ENCODE measurements at places on chromosomes 4 and X.

DNA sequence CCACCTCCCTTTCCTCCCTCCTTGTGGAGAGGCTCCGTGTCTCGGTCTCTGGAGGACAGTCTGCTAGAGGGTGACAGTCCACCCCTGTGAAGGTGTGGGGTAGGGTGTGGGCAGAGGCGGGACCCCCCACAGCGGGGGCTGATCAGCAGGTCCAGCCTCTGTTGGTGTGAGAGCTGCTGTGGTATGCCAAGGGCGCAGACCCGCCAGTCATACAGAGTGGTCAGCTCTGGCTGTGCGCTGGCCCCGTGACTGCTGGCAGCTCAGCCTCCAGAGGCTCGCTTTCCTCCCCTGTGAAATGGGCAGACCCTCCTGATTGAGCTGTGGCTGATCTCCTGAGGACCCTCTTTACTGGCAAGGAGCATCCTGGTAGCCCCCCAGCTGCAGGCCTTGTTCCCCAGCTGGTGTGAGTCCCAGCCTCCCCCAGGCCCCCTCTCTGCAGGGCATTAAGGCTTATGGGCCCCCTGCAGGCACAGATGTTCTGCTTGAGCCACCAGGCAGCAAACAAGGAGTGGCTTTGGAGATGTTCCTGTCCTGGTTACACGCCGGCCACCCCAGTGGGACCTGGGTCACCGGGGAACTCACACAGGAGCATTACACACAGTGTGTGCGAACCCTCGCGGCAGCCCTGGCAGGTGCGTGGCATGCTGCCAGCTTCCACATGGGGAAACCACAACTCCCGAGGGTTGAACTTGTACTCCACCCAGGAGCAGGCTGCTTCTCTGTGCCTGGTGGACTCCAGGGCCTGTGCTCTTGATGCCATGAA lies 76.8 kb downstream of the PPP2R2C start:
- no peak for DNase-seq

GRCh38 chrX:1486749-1487361 lies 34.1 kb upstream of the ASMTL start:
- no peak for DNase-seq

GRCh38 chr4:35511851-35512250 lies 732.5 kb downstream of the ARAP2 start:
- DNase-seq, result no peak

DNA sequence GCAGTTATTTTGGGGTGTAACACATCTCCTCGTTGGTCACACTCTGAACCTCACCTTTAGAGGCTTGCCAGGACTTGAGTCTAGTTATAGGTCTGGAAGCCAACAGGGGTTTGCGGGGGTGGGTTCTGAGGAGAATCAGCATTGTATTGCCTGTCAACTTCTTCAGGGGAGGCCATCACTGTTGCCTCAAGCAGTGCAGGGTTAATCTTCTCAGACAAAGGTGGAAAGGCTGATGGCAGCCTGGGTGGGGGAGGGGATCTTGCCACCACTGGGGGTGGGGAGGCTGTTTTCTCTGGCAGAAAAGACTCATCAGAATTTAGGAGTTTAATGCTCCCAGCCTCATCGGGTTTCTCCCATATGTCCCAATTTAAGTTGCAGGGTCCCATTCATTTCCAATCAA lies 387.8 kb downstream of the PRR32 start:
- DNase-seq, result no peak

GRCh38 chrX:35442421-35442820 lies 355.7 kb upstream of the MAGEB16 start:
- DNase-seq, result no peak

- DNase-seq, result no peak
Measured at GRCh38 chr4:124433500-124433899, 279.0 kb downstream of the ANKRD50 start.

- no peak for DNase-seq
Measured at GRCh38 chr4:114366368-114366767, 232.2 kb upstream of the UGT8 start.

GRCh38 chr4:81136161-81136905 lies 78.7 kb downstream of the PRKG2 start:
- DNase-seq, result no peak

DNA sequence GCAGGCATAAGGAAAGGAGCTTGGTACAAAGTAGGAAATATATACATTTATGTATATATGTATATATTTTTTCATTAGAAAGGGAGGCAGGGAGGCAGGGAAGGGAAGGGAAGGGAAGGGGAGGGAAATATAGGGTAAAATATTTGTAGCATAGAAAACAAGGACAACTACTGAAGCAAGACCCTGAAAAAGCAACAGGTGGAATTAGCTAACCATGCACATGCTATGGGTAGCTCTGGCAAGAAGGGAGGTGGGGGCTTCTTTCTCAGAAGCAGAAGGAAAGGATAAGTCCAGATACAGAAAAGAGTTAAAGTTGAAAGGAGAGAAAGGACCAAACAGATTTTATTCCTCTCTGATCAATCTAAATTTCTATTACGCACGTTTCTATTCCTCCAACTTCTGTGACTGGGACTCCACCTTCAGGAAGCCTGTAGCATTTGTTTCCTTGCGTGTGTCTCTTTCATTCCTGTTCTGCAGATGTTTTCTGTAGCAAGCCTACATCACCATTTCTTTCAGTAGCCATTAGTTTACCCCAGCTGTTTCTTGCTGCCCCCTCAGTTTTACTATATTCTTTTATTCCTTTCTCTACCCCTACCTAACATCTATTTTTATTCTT lies 82.9 kb downstream of the OR13H1 start:
- DNase-seq, result no peak

DNA sequence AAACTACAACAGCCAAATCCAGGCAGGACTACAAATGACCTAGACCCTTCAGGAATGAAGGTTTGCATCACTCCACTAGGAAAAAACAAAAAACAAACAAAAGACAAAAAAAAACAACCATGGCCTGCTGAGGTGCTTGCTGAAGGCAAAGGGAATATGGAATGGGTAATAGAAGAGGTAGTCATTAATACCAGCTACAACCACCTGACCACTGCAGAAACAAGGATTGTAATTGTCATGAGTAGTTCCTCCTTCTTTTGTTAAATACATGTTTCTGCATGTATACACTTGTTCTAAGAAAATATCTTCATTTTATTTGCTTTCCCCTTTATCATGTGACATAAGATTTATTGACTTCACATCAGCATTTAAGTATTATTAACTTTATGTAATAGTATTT lies 409.8 kb upstream of the GRID2 start:
- no peak for DNase-seq

DNA sequence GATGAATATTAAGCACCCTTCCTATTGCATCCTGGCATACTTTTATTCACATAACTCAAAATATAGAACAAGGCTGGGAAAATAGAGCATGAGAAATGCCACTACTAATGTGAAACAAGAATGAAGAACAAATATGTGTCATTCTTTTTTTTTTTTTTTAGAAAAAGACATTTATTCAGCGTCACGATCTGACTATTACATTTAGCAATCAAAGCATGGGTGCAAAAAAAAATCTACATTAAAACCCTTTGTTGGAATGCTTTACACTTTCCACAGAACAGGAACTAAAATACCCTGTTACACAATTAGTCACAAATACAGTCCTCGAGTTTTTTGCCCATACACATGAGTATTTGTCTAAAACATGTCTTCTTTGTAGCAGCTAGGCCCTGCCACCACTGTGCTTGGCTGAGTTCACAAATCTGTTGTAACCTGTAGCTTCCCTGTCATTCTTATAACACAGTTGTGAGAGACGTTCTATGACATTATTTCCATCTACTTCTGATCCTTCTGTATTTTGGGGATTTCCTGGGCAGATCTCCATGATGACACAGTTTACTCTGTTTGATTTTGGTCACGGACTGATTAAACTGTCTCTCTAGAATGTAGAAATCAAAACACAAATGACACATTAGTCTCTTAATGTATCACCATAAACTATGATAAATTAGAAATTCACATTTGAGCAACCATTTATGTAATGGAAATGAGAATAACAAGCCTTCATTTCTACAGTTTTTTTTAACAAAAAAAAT lies 9.4 kb upstream of the TET2 start:
- no peak for DNase-seq

DNA sequence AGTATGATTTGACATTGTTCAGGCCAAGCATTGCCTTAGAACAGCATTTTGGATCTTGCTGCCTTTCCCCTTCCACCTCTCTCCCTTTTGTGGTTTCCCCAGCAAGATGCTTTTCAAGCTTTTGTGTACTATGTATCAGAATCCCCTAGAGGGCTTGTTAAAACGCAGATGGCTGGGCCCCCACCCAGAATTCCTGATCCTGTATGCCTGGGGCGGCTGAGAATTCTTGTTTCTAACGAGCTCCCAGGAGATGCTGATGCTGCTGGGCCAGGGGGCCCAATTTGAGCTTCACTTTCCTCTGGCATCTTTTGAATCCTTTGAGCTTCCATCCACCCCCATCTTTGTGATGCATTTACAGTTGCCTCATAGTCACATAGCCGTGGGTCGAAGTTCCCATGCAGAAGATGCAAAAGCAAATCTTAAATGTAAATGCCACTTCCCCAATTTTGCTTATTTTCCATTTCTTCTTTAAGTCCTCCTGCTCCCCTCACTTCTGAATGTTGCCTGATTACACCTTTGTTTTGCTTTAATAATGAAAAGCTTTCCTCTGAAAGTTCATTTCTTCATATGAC lies 18.5 kb downstream of the HCCS start:
- no peak for DNase-seq

DNA sequence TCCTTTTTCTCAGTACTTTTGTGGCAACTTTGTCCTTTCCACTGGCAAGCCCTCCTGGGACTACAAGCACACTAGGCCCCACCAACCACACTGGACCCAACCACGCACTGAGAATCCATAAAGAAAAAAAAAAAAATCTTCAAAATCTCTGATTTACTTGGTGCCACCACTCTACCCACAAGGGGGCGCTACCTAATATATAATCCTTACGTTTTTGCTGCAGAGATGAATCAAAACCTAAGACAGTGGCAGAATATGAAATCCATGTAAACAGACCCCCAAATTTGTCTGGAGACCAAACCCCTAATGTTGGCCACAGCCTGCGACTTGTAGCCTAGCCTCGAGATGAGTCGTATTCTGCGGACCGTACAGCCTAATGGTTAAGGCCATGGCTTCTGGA lies 63.5 kb upstream of the ARHGAP36 start:
- DNase-seq, result no peak

DNA sequence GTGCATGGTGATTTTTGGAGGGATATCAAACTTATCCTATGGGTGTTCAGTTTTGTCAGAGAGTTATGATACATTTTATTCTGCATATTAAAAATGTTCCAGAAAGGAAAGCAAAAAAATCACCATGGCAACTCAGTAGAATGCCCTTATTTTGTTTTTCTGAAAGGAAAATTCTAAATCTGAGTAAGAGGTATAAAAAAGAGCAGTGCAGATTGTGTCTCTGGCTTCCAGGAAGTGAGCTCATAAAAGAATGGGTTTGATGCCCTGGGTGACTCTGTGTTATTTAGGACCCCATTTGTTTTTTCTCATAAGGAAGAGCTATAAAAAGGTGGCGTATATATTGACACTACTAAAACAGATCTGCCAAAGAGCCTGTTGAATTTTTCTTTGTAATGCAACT lies 128.8 kb downstream of the UCHL1 start:
- no peak for DNase-seq

DNA sequence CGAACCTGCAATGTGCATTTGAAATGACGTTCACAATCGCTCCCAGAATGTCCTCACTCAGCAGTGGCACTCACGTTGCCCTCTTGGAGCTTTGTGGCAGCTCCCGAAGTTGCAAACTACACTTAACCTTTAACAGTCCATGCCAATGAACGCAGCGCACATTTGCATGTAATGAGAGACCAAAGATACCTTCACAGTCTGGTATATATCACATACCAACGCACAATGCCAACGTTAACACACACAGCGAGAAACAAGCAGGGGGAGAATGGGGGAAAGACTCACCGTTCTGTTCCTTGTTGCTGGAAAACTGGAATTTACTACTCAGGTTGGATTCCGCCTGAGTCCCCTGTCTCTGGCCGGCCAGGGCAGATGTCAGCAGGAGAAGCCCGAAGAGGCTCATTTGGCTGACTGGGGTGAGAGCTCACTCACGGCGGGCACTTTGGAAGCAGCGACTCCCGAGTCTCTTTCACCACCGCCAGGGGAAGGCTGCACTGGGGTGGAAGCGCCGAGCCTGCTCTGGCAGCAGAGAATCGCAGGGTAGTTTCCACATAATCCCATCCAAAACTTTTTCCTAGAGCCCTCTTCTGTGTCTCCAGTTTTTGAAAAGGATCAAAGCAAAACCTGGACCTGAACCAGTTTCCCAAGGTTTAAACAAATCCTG lies 966 bp downstream of the PDGFC start:
- DNase-seq, result no peak

DNA sequence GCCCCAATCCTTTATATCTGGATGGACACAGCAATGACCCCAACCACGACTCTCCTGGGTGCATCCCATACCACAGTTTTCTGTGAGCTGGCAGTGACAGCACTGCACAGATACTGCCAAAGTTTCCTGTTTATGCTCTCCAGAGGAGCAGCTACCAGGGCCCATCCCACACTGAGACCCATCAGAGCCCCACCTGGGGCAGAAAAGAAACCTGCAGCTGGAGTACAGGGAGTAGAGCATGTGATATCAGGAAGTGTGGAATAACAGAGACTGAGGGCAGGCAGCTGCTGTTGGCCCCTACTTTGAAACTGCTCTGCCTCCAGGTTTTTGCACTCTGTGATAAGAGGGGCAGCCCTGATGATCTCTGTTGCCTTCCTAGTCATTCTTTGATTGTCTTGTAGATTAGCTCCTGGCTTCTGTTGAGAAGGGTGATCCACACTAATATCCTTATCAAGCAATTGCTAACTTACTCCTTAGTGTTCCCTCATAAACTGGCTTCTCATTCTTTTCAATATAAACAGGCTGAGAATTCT lies 526.3 kb upstream of the TECRL start:
- DNase-seq, result no peak

DNA sequence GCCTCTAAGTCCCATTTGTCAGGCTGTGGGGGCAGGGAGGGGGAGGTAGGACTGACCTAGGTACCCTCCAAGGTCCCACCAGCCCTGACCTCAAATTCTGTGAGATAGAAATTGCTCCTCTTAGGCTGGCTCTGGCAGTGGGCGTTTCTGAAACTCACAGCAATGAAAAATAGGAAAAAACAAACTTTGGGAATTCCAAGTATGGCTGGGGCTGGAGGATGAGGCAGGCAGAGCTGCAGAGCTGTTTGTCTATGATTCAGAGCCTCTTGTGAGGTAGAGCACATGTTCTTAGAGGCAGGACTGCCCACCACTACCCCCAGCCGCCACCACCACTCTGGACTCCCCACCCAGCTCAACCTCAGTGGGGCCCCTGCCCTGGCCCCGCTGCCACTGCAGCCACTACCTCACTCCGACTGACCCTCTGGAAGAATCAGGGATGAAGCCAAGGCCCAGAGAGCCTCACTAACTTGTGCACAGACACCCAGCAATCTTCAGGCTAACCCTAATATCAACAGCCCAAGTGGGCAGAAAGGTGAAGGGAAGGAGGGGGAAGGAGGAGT lies 98.2 kb downstream of the PJA1 start:
- DNase-seq, result no peak

GRCh38 chr4:58144721-58145120 lies 1034.5 kb upstream of the IGFBP7 start:
- DNase-seq, result no peak

- no peak for DNase-seq
Measured at GRCh38 chr4:1490654-1491327, 84.5 kb upstream of the NKX1-1 start.

- DNase-seq, result no peak
Measured at GRCh38 chr4:8746523-8747466, 124.8 kb downstream of the HMX1 start.

GRCh38 chr4:147776716-147777115 lies 44.8 kb downstream of the ARHGAP10 start:
- no peak for DNase-seq

All from stimulated activated CD4-positive, alpha-beta T cell treated with anti-CD3 and anti-CD28 coated beads, Interleukin-2, amount 100 ng/mL, for 4 hours (primary cell).